ENCODE measurements at places on chromosomes 2 and 18.

- no peak for DNase-seq
Observed at GRCh38 chr2:73944714-73945113, 18.0 kb downstream of the DGUOK start.

DNA sequence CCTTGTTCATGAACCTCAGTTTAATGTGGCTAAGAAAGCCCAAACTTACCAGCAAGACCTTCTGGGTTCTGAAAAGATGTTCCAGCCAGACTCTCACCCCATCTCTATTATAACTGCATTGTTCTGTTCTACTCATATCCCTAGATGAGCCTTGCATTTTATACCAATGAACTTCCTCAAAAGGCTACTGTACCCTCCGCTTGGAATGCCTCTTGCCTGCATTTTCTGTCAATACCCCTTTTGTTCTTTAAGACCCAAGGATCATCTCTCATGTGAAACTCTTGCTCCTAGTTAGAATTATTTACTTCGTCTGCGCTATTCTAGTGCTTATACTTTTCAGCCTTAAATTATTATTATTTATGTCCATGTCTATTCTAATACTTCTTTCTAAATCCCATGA lies 181.5 kb downstream of the MYO3B start:
- no peak for DNase-seq

GRCh38 chr2:100645695-100646429 lies 83.1 kb downstream of the PDCL3 start:
- DNase-seq = no peak

GRCh38 chr2:177726931-177727348 lies 334.4 kb downstream of the AGPS start:
- DNase-seq = no peak

DNA sequence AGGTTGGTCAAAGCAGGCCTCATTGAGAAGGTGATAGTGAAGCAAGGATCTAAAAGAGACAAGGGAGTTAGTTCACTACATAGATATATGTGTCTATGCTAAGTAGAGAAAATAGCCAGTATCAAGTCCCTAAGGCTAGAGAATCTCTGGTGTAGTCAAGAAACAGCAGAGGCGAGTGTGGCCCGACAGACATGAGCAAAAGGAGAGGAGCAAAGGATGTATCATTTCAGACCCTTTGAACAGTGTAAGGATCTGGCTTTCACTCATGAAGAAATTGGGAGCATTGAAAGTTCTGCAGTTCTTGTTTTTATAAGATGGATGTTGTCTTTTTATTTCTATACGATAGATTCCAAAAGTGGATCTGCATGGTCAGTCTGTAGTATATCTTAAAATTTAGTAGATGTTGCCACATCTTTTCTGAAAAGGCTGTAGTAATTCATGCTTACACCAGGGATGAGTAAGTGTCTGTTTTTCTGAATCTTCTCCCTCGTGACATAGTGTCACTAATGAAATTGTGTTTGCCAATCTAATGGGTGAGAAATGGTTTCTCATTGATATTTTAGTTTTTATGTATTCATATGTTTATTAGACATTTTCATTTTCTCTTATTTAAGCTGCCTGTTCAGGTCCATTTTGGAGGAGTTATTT lies 18.8 kb downstream of the SP100 start:
- no peak for DNase-seq

DNA sequence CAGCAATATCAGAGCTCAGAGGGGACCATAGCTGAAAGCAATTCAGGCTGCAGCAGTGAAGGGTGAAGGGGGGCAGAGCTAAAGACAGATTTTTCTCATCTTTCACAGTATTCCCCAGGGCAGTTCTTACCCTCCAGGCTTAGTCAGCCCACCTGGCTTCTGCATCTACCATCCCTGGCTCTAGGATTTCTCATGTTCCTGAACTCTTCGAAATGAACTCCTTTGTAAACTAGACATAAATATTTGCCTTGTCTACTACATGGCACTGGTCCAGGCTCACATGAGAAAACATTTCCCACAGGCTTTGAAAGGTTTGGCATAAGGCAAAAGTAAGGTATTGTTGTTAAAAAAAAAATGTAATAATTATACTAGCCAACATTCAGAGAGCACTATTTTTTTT lies 23.6 kb upstream of the NEB start:
- DNase-seq = no peak

GRCh38 chr2:64793701-64794100 lies 140.0 kb upstream of the SERTAD2 start:
- no peak for DNase-seq

- no peak for DNase-seq
Observed at GRCh38 chr2:135792401-135793150, 44.4 kb downstream of the LCT start.

DNA sequence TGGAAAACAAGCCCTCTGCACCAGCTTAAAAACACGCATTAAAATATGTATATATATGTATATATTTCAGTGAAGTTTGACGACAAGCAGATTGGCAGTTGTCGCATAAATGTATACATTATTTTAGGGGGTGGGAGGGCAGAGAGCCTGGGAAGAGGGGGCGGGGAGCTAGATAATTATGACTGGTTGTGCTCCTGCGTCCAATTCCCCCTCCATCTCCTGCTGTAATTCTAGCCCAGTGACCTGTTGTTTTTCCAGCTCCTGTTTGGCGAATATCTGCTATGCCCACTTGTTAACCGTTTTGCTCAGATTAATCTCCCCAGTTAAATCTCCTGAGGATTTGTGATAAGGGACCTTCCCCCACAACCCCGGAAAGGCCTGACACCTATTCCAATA lies 656 bp downstream of the UNC80 start:
- DNase-seq = no peak

DNA sequence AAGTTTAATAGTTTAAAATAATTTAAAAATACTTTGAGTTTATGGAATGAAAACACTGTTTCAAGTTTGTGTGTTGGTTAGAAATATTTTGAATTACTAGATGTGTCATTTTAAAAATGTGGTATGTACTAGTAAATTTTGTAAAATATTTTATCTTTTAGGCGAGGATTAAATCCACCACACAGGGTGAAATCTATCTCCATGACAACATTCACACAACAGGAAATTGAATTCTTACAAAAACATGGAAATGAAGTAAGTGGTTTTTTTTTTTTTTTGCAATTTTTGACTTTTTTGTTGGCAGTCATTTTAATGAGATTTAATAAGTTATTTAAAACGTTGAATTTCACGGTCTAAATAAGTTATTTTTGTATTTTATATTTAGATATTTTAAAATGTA lies 19.4 kb downstream of the AGFG1 start:
- no peak for DNase-seq

Data from hippocampal formation (tissue), 2 donors.